ENCODE measurements at places on chromosomes 3 and 15. TPM values are rescaled to one million over a fixed set of nuclear protein-coding genes. Genes with fewer than 3 reads are reported as not detected.

DUOXA2 gene
- total RNA-seq, result not detected

USP50 gene
- not detected for total RNA-seq

GOLGA6L10 gene
- 0.59 TPM for total RNA-seq

GHRL gene
- total RNA-seq, result not detected

ROPN1 gene
- not detected for total RNA-seq

ROBO2 gene
- total RNA-seq, result not detected

LTF gene
- not detected for total RNA-seq

TPM1 gene
- 493 TPM for total RNA-seq

VPS8 gene
- 8.9 TPM for total RNA-seq

CX3CR1 gene
- 0.07 TPM for total RNA-seq

GPR62 gene
- not detected for total RNA-seq

TPRG1 gene
- 0.14 TPM for total RNA-seq

OPA1 gene
- 37.9 TPM for total RNA-seq

EXD1 gene
- total RNA-seq, result not detected

KIF23 gene
- 79.7 TPM for total RNA-seq
